ENCODE measurements at places on chromosomes 5 and 9.

- DNase-seq, result no peak
Observed at GRCh38 chr5:14222206-14222605, 79.1 kb downstream of the TRIO start.

DNA sequence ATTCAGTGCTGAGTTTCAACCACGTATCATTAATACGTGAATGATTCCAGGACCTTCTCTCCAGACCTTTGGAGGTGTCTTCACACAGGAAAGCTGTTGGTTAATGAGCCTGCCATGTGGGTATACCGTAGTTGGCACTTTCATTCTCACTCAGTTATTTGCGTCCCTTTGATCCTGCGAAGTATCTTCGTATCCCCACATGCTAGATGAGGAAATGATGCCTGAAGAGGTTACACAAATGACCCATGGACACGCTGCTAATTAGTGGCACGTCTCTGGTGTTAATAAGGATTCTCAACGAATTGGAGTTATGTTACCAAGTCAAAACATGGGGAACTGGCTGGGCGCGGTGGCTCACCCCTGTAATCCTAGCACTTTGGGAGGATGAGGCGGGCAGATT, 65.7 kb upstream of the GNE start:
- no peak for DNase-seq

DNA sequence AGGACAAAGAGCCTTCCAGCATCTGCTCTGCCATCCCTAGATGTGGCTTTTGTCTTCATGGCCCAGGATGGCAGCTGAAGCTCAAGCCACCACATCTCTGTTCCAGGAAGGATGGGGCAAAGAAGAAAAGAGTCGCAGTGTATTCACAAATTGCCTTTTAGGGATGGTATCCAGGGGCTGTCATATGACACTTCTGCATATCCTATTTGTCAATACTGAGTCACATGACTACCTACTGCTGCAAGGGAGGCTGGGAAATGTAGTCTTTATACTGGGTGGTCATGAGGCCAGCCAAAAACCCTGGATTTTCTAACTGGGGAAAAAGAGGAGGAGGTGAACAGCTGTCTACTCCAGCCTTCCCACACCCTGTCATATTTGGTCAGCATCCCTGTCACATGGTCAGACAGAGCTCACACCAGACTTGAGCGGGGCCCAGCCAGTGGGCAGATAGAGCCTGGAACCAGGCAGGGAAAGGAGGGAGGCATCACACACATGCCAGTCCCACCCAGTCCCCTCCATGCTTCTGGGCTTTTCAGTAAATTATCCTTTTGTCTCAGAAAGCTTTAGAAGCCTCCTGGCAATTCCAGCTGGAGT, 52.0 kb downstream of the OLFM1 start:
- DNase-seq, result no peak

- no peak for DNase-seq
Observed at GRCh38 chr5:101796427-101796826, 499.7 kb downstream of the SLCO4C1 start.

- no peak for DNase-seq
Observed at GRCh38 chr9:131278702-131279111, 2.4 kb upstream of the FAM78A start.

GRCh38 chr9:18936094-18936871, 96.7 kb downstream of the SAXO1 start:
- DNase-seq, result no peak

- DNase-seq, result no peak
Observed at GRCh38 chr5:158155067-158155466, 296.1 kb upstream of the CLINT1 start.

GRCh38 chr5:127019928-127020327, 10.4 kb downstream of the MARCHF3 start:
- DNase-seq, result no peak

- DNase-seq, result no peak
Observed at GRCh38 chr5:115842089-115842935, 577 bp downstream of the AP3S1 start.

DNA sequence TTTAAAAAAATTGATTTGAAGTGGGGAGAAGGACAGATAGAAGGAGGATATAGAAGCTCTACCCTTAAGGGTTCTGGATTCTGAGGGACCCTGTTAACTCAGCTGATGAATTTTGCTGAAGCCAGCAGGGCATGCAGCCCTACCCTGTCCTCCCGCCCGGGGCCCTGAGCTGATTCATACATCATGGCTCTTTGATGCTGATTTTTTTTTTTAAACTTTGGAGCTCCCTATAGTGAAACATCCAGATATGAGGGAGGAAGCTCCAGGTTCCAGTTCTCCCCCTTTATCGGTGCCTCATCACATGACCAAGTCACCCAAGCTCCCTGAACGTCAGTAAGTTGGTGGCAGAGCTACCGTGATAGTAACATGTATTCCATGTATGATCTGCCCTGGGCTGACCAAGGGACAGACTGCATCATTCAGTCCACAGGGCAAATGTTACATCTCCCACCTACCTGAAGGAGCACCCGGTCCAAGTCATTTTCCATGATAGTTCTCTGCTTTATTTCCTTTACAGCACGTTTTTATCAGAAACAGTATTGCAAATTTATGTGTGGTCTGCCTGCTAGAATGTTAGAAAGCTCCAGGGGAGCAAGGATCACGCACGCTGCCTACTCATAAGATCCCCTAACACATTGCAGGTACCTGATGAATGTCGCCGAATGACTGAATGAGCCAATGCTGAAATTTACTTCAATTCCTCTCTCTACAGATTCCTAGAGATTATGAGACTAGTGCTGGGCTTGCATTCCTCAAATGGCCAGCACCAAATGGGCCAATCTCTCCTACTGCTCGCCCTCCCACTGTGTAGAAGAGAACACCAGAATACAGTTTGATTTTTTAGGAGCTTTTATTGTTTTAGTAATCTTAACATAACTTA, 25.9 kb downstream of the SPARC start:
- no peak for DNase-seq

DNA sequence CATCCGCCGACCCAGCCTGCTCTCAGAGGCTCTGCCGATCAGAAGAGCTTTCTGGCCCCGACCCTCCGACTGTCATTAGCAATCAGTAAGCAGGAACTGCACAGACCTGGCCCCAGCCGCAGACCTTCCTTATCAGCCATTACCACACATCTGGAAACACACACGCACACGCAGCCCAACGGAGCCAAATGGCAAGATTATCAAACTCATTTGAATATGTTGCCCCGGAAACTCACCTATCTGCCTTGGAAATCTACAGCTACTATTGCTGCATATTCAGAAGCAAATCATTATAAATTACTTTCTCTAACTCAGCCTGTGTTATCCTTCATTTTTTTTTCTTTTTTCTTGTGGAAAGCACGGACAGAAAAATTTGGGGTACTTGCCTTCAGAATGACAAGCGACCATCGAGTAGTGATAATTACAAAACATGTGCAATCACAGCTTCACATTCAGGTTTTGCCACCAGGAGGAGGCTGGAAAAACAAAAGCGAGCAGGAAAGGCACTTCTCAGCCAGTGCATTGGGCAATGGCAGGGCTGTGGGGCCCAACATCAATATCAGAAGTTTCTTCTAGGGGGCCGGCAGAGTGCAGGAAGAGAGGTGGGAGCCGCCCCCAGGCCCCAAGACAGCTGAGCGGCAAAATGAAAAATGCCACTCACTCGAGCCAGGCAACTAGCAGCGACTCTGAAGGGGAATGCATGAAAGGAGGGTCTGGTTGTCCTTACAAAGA, 122.3 kb downstream of the VAV2 start:
- no peak for DNase-seq

DNA sequence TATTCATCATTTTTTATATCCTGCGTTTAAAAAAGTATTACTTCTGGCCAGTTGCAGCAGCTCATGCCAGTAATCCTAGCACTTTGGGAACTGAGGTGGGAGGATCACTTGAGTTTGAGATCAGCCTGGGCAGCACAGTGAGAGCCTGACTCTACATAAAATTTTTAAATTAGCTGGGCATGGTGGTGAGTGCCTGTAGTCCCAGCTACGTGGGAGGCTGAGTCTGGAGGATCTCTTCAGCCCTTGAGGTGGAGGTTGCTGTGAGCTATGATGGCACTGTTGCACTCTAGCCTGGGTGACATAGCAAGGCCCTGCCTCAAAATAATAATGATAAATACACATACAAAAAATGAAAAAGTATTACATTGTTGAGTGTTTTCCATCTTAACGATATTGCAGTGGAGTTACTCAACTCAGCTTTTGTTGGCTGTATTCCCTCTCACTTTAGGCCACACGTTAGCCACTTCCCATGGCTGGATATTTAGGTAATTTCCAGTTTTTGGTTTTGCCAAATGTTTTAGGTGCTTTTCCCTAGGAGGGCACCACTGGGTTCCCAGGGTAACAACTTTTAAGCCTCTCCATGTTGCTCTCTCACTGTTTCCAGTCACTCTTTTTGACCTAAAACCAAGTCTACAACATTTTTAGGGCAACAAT, 20.6 kb downstream of the SHB start:
- DNase-seq, result no peak

- DNase-seq, result no peak
Observed at GRCh38 chr9:134089972-134090371, 22.1 kb upstream of the BRD3 start.

GRCh38 chr5:39076757-39077728, 2.8 kb upstream of the RICTOR start:
- no peak for DNase-seq

- no peak for DNase-seq
Observed at GRCh38 chr5:138545919-138546562, 3.0 kb upstream of the ETF1 start.

GRCh38 chr5:9188131-9188530, 357.7 kb downstream of the SEMA5A start:
- DNase-seq, result no peak

- DNase-seq, result no peak
Observed at GRCh38 chr5:94031631-94032030, 290.2 kb upstream of the POU5F2 start.

GRCh38 chr9:71675857-71676165, 92.5 kb downstream of the CEMIP2 start:
- no peak for DNase-seq

GRCh38 chr5:165525271-165525670, 2019.9 kb downstream of the MAT2B start:
- DNase-seq, result no peak

DNA sequence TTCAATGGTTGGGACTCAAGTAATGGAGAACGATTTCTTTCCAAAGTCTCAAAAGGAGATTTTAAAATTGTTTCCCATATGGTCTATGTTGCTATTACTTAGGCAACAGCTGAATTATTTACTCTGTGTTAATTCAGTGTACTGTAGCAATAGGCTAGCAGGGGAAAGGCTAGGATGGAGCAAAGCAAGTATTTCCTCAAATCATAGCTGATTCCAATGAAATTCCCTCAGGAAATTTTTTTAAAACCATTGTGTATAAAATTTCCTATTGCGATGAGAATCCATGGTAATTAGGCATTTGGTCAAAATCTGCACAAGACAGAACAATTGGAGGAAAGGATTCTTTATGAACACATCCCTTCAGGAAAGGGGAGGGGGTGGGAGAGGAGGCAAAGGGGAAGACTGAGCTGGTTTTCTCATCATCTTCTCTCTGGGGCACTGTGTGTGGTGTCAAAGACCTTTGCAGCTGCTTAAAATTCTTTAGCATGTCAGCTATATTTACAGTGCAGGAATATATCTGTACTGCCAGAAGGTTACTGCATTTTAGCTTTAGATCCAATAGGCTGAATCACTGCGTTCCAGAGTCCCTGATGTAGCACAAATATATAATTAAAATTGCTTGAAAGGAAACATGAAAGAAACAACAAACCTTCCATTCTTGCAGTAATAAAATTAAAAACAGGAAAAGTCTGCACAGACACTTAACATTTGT, 95.3 kb downstream of the ZNF608 start:
- DNase-seq, result no peak

DNA sequence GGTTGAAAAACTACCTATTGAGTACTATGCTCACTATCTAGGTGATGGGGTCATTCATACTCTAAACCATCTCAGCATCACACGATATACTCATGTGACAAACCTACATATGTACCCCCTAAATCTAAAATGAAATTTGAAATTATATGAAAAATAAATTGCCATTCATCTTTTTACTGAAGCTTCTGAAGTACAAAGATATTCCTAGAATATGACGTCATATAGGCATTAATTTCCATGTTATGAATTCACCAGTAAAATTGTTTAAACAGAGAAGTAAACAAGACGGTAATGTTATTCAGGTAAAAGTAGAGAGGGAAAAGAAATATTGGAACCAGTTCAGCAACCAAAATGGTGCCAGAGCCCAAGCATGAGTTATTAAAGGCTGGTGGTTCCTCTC, 173.0 kb downstream of the MRPS30 start:
- DNase-seq, result no peak

DNA sequence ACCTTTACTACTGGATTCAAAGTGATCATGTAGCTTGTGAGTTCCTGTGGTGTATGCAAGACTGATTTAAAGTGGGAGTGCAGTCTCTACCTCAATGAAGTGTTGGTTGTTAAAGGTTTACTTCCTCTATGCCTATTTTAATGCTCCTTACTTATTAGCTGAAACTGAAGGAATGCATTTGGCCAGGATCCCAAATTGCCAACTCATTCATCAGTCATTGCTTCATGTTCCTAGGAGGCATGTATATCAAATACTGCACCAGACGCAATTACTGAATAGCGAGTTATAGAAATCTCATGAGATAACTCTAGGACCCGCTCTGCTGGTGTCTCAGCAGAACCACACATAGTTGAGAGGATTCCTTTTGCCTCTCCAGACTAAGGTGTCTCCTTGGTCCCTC, 143.0 kb upstream of the RPS23 start:
- DNase-seq, result no peak

DNA sequence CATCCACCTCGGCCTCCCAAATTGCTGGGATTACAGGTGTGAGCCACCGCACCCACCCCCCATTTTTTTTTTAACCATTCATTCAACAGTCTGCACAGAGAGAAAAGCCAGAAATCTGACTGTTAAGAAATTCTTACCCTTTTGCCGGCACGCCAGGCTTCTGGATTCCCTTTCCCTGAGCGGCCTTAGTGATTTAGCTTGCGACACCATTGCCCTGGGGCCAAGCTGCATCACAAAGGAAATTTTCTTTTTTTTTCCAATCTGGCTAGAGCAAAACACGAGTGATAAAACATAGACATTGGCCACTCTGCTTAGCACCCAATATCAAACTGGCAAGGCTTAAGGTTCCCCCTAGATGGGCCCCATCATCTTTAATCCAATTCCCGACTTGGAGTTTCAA, 21.2 kb upstream of the ATOSB start:
- DNase-seq, result no peak

- DNase-seq, result no peak
Observed at GRCh38 chr9:35674025-35674361, 265 bp downstream of the CA9 start.

GRCh38 chr5:141634720-141635119, 1.9 kb downstream of the HDAC3 start:
- DNase-seq, result no peak

DNA sequence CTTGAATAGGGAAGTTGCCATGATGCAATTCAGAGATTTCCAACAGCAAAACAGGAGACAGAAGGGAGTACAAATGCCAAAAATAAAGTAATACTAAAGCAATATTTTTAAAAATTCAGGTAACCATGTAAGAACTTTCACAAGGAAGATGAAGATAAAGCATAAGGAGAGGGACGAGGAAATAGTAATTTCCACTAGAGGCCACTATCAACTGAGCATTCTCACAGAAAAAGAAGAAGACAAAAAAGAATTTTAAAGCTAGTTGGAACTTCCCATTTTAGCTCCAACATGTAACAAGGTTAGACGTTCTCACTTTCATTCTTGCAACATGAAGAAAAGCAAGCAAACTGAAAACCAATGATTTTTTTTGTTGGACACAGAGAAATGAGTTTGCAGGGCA, 779.9 kb upstream of the CDH6 start:
- DNase-seq, result no peak
